ENCODE measurements at places on chromosomes 2 and 18.
A peak's percentile ranks its signal among the peaks of the same experiment; 100 is the strongest.

GRCh38 chr2:117068371-117068770 is 746.1 kb upstream of the DDX18 start:
- DNase-seq, result no peak

- DNase-seq, result no peak
These were observed 109.2 kb upstream of the OTX1 start for GRCh38 chr2:62941413-62941812.

DNA sequence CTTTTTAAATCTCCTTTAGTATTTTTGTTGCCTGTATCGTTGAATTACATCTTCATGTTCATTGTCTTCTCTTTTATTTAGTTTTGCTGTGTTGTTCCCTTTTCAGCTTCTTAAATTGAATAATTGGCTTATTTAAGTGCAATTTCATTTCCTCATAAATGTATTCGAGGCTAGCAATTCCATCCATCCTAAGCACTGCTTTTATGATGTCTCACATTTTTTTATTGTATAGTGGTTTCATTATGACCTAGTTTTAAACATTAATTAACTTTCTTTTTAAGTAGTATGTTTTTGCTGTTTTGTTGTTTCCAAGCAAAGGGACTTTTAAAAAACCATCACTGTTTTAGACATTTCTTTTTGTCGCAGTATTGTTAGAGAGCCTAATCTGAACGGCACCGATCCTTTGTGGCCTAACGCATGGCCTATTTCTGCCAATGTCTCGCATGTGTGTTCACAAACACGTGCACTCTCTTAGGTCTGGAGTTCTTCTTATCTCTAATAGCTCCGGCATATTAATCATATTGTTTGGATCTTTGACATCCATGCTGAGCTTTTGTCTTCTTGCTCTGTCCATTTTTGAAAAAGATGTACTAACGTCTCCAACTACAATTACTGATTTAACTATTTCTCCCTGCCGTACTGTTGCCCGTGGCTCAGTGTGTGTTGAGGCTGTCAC is 59.6 kb upstream of the ZNF516 start:
- DNase-seq, result no peak

- DNase-seq, result no peak
These were observed 16.5 kb downstream of the SUMO1 start for GRCh38 chr2:202221873-202222272.

GRCh38 chr2:109497463-109497862 is 116.3 kb downstream of the SEPTIN10 start:
- DNase-seq, result no peak

DNA sequence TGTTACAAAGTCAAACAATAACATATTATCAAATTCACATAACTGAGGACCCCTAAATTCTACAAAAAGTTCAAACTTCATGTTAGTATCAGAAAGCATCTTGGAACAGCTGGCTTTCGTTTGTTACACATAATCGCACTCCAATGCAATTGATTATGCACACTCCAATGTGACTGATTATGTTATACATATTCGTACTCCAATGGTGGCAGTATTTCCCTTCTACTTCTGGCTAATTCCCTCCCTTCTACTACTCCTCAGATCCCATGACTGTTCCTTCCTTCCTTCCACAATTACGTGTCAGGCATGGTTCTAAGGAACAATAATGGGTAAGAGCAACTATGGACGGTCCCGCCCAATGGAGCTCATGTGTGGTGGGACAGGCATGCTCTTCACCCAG is 137.1 kb upstream of the CCDC150 start:
- no peak for DNase-seq

DNA sequence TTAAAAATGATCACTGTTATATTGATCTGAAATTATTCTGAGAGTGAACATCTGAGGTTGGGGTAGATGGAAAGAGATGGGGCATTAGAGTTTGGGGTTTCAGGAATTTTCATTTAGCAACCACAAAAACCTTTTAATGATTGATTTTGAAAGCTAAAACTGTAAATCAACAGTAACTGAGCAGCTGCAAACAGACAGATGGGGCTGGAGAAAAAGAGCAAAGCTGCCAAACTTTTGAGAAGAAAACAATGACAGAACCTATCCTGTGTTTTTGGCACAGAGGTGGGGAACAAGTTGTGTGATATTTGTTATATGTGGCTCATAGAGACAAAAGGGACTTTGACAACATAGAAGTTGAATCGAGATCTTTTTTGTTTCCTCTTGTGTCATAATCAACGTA is 415.8 kb upstream of the DSEL start:
- DNase-seq, result no peak

GRCh38 chr2:241859436-241860183 is 916 bp upstream of the PDCD1 start:
- DNase-seq, result peak; percentile 32

GRCh38 chr2:138238908-138239307 is 262.7 kb upstream of the SPOPL start:
- DNase-seq, result no peak

GRCh38 chr2:30283931-30284565 is 52.7 kb downstream of the LBH start:
- DNase-seq, result no peak

GRCh38 chr18:68727506-68727905 is 12.6 kb upstream of the TMX3 start:
- no peak for DNase-seq

DNA sequence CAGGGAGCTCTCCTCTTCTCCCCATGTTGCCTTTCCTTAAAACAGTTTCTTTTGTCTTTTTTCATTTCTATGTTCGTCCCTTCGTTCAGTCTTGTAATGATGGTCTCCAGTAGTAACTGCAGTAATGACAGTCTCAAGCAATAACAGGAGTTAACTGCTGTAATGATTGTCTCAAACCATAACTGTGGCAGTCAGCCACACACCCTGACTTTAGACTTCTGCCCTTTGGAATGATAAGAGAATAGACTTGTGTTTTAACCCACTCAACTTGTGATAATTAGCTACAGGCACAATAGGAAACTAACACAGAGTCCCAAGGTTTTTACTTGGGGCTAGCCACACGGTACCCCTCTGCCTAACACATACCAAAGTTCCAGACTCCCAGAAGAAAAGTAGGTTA is 12.1 kb downstream of the TMEM131 start:
- DNase-seq, result no peak

DNA sequence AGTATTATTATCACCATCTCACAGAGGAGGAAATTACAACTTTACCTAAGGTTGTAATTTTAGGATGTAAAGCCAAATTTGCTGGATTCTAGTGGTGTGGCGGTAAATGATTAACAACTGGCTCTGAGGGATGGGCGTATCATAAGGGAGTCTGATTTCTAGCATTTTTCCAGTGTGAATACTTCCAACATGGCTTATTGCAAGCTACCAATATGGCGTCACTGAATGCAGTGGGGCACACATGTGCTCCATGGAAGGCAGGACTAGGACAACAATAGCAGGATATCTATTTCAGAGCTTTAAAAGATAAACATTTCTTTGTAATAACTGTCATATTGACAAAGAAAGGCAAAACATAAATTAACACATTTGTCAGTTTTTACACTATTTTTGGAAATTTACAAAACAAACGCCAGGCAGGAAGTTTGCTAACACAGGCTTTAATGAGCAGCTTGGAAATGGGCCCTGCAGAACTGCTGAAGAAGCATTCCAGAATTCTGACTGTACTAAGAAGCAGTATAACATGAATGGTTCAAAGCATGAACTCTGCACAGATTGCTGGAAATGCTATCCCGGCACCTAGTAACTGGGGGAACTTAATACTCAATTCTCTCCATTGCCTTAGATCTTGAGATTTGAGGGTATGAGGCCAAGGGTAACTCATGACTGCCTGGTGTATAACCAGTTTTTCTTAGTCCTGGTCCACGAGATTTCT is 439.3 kb upstream of the MAP2 start:
- DNase-seq, result no peak

- DNase-seq, result no peak
These were observed 53.7 kb downstream of the HPCAL1 start for GRCh38 chr2:10356439-10356811.

DNA sequence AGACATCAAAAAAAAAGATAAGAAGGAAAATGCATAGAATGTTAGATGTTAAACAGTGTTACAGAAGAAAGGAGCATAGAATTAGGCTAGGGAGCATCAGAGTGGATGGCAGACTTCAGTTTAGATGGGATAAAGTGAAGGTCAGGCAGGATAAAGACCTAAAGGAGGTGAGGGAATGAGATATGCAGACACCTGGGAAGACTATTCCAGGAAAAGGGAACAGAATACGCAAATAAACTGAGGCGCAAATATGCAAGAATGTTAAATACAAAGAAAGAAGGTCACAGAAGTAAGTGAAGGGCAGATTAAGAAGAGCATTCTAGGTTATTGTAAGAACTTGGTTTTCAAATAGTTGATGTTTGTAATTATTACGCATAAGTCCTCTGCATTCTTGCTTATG is 116.3 kb upstream of the REG3A start:
- no peak for DNase-seq

DNA sequence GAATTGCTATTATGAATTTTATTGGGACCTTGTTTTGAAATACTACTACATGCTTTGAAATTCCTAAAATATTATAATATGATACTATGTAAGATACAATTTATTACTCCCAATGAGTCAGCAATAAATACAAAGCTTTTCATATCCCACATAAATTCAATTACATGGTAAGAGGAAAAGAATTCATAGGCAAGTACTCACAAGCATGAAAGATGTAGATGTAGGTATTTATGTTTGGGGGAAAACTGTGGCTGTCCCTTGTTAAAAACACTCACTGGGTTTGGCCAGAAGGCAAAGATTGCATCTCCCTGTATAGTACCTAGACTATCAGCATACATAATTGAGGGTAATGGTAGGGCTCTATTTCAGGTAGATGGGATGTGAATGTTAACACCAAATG is 90.4 kb downstream of the MBD2 start:
- DNase-seq, result no peak

DNA sequence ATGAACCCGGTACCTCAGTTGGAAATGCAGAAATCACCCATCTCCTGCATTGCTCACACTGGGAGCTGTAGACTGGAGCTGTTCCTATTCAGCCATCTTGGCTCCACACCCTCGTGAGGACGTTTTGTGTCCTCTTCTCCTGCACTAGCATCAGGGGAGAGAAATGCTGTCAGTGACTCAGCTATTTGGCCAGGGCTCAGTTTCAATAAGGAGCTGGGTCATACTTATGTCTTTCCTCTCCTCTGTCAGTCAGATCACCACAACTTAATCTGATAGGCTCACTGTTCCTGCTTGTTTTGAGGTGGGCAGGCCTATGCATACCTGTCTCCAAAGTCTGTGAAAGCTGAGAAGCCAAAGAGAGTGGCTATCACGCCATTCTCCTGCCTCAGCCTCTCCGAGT is 921.2 kb downstream of the DCC start:
- DNase-seq, result no peak

DNA sequence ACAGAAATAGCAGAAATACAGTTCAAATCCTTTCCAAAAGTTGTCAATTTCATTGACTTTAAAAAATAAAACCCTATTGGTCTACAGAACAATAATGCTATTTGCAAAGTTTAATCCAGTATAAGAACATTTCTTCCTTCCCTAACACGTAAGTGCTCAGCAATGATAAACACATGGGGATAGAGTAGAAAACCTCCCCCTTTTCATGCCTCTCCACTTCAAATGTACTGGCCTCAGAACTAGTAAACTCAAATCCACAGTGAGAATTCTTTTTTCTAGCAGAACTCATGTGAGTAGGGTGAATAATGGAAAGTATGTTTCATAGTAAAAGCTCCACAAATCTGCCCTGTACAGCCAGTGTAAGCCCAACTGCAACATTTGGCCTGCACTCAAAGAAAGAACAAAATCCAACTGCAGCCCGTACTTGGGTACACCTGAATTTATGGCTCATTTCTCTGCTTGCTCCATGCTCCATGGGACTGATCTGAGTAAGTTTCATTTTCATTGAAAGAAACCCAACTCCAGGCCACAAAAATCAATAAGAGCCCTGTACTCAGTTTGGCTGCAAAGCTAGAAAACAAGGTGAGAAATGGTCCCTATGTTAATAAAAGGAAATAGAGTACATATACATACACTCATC is 115.0 kb upstream of the RMDN2 start:
- DNase-seq, result no peak

DNA sequence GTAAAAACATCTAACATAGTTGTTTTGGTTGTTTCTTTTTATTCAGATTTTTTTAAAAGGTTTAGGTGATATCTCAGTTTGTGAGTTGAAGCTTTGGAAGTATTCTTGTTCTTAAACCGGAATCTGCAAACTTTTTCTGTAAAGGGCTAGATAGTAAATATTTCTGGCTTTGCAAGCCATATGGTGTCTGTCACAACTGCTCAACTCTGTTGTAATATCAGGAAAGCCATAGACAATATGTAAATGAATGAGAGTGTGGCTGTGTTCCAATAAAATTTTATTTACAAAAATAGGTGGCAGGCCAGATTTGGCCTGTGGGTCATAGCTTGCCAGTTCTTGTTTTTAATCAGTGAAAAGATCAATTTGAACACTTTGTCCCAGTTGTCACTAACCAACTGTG is 134.1 kb downstream of the CNTNAP5 start:
- no peak for DNase-seq

DNA sequence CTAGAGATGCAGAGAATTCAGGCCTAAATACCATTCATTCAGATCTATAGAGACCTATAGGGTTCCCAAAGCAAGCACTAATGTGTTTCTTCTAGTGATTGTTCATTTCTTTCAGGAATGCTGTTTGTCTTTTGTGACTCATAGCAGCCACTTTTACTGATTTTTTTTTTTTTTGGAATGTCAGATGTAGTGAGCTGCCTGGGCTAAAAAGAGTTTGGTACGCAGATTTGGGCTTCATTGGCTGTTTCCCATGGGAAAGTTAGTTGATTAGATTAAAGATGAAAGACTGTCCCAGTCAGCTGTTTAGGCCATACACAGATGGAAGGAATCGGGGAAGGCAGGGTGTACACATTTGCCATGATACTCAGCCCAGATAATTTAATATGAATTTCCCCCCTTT is 87.6 kb downstream of the CDC42EP3 start:
- no peak for DNase-seq

GRCh38 chr2:240255811-240256703 is 115.6 kb upstream of the OTOS start:
- no peak for DNase-seq

GRCh38 chr2:74537140-74537539 is 7.4 kb downstream of the HTRA2 start:
- DNase-seq, result no peak

DNA sequence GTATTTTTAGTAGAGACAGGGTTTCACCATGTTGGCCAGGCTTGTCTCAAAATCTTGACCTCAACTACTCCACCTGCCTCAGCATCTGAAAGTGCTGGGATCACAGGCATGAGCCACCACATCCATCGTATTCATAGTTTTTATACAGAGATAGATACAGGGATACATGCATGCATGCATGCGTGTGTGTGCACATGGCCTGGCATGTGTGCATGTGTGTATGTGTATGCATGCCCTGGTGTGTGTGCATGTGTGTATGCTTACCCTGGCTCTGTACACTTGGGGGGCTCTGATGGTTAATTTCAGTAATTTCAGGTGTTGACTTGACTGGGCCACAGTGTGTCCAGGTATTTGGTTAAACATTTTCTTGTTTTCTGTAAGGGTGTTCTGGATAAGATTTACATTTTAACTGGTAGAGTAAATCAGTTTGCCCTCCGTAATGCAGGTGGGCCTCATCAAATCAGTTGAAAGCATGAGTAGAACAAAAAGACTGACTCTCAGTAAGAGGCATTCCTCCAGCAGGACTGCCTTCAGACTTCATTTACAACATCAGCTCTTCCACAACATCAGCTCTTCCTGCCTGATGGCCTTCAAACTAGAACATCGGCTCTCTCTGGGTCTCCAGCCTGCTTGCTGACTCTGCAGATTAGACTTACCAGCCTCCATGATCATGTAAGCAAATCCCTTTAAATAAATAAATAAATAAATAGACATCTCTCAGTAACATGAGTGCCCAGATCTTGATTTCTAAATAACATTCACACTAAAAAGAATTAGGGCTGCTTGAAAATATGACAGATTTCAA is 30.8 kb downstream of the SESTD1 start:
- no peak for DNase-seq

All from CD4-positive, alpha-beta T cell treated with Interleukin-4 for 1 hour (primary cell).